RWPE2 (cell line): ENCODE measurements at places on chromosomes 1 and 21.

- DNase-seq = no peak
- no peaks in the 10 kb centered on the region for H3K36me3 ChIP-seq
- H3K27ac ChIP-seq = no peak overlapping the region
- H3K4me3 ChIP-seq = no peak overlapping the region
These were observed 14.3 kb upstream of the LSM10 start for GRCh38 chr1:36411674-36412648.

GRCh38 chr1:29801003-29801402 lies 564.7 kb downstream of the PTPRU start:
- no peak overlapping the region for H3K27ac ChIP-seq
- H3K4me1 ChIP-seq = peaks cover 13% of the 10 kb centered on the region
- no peak overlapping the region for H3K4me3 ChIP-seq
- no peak for DNase-seq
- no peaks in the 10 kb centered on the region for H3K27me3 ChIP-seq
- no peaks in the 10 kb centered on the region for H3K36me3 ChIP-seq

GRCh38 chr1:108179018-108179417 lies 21.1 kb downstream of the SLC25A24 start:
- peaks cover 13% of the 10 kb centered on the region for H3K4me1 ChIP-seq
- H3K27me3 ChIP-seq = no peaks in the 10 kb centered on the region
- H3K36me3 ChIP-seq = peaks cover 95% of the 10 kb centered on the region
- H3K27ac ChIP-seq = no peak overlapping the region

- H3K4me3 ChIP-seq = no peak overlapping the region
- H3K4me1 ChIP-seq = peaks cover 20% of the 10 kb centered on the region
- no peak overlapping the region for H3K27ac ChIP-seq
- no peaks in the 10 kb centered on the region for H3K36me3 ChIP-seq
These were observed 1.2 kb downstream of the GLIS1 start for GRCh38 chr1:53737648-53738204.

GRCh38 chr1:160520582-160520981 lies 2.5 kb downstream of the SLAMF6 start:
- no peaks in the 10 kb centered on the region for H3K27me3 ChIP-seq
- no peaks in the 10 kb centered on the region for H3K36me3 ChIP-seq
- peaks cover 15% of the 10 kb centered on the region for H3K4me1 ChIP-seq
- H3K27ac ChIP-seq = peak overlapping the region; percentile 47

DNA sequence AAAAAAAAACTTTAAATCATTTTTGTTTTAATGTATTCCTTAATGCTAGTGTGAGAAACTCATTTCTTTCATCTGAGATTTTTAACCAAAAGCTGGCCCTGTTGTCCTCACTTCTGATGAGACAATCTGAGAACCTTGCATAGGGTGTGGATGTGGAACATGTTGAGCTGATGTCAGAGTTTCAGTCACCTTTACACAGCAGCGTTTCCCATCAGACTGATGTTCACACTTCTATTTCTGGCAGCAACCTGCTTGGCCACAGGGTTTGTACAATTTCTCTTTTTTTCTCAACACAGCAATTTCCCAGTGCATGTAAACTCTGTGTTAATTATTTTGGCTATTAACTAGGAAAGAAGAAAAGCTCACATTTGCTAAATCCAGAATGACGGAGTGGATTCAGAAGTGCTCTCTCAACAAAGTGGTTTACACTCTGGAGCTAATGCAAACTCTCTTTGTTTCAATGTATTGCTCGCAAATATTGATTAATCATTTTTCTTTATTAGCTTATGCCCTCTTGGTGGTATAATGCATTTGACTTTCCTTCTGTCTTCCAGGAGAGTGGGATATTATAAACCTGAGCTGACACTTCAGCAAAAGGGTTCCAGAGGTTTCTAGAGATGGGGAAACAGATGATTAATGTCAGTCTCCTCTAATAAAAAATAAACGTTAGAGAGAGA lies 70.5 kb upstream of the HSPA13 start:
- no peak overlapping the region for H3K27ac ChIP-seq
- DNase-seq = no peak
- H3K4me3 ChIP-seq = no peak overlapping the region
- no peaks in the 10 kb centered on the region for H3K27me3 ChIP-seq

- H3K27ac ChIP-seq = peak overlapping the region; percentile 40
- no peaks in the 10 kb centered on the region for H3K27me3 ChIP-seq
- H3K4me3 ChIP-seq = no peak overlapping the region
- no peak for DNase-seq
- no peaks in the 10 kb centered on the region for H3K36me3 ChIP-seq
These were observed 163.8 kb downstream of the CHRM3 start for GRCh38 chr1:239550178-239550577.

- H3K4me3 ChIP-seq = no peak overlapping the region
- DNase-seq = no peak
- H3K27me3 ChIP-seq = peaks cover under 1% of the 10 kb centered on the region
These were observed 171.8 kb downstream of the FCRL5 start for GRCh38 chr1:157380523-157380922.

GRCh38 chr1:227898502-227899140 lies 49.1 kb downstream of the WNT9A start:
- no peak overlapping the region for H3K27ac ChIP-seq
- no peaks in the 10 kb centered on the region for H3K36me3 ChIP-seq
- H3K4me1 ChIP-seq = no peaks in the 10 kb centered on the region

- no peaks in the 10 kb centered on the region for H3K4me1 ChIP-seq
- no peak overlapping the region for H3K4me3 ChIP-seq
- H3K27me3 ChIP-seq = peaks cover 30% of the 10 kb centered on the region
- no peaks in the 10 kb centered on the region for H3K36me3 ChIP-seq
These were observed 4.9 kb upstream of the PODN start for GRCh38 chr1:53057127-53057526.

DNA sequence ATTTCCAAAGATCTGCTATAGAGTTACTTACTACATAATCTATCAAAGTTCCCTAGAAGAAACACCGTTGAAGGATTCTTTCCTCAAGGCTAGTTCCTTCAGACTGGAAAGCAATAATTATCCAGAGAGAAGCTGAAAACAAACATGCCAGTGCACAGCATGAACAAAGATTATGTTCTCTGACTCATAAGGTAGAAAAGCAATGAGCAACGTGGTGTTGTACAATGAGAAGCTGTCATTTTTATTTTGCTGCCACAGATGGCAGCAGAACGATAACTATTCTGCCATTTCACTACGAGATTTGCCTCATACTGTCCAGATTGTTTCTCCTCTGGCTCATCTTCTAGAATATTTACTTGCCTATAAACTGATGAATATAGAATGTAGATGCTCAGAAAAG lies 10.7 kb downstream of the EXTL2 start:
- H3K4me1 ChIP-seq = peaks cover 6% of the 10 kb centered on the region
- no peak for DNase-seq
- no peaks in the 10 kb centered on the region for H3K27me3 ChIP-seq
- H3K27ac ChIP-seq = no peak overlapping the region

DNA sequence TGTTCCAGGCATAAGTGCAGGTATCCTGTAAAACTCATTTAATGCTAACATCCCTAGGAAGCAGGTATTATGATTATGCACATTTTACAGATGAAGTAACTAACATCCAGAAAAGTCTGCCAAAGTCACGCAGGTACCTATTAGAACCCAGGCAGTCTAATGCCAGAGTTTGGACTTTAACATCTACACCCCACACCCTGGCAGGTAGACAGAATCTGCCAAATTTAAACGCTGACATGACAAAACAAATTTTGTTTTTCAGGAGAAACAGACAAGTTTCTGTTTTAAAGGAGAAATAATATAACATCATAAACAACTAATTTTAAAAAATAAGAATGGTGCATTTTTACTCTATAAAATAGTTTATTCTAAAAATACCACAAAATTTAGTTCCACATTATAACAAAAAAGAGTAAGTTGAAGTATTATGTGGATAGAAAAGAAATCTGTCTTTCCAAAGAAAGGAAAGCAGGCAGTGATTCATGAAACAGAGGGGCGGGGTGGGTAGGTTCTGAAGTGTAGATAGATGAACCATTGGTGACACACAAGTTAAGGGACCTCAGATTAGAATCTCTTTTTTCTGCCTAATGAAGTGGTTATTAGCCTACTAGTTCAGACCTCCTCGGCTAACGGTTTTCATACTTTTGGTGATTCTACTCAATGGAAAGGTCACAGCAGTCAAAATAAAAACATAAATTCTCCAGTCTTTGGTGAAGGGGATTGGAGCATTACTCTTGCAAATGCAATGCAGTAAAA lies 1.7 kb downstream of the ASPM start:
- no peaks in the 10 kb centered on the region for H3K27me3 ChIP-seq
- peaks cover 19% of the 10 kb centered on the region for H3K4me1 ChIP-seq
- DNase-seq = no peak

DNA sequence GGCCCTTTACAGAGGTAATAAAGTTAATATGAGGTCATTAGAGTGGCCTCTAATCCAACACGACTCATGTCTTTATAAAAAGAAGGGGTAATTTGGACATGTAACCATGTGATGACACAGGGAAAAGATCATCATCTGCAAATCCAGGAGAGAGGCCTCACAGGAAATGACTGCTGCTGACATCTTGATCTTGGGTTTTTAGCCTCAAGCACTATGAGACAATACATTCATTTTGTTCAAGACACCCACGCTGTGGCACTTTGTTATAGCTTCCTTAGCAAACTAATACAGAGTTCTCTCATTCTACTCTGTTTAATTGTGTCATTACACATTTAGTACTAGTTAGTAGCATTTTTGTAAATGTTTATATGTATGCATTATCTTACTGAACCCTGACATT lies 64.0 kb upstream of the RUNX1 start:
- no peak overlapping the region for H3K4me3 ChIP-seq
- H3K27me3 ChIP-seq = no peaks in the 10 kb centered on the region
- peaks cover 15% of the 10 kb centered on the region for H3K4me1 ChIP-seq
- peak overlapping the region; percentile 7 for H3K27ac ChIP-seq
- no peak for DNase-seq

- no peak overlapping the region for H3K27ac ChIP-seq
- no peak overlapping the region for H3K4me3 ChIP-seq
- DNase-seq = no peak
- peaks cover 34% of the 10 kb centered on the region for H3K4me1 ChIP-seq
- no peaks in the 10 kb centered on the region for H3K36me3 ChIP-seq
These were observed 82.2 kb downstream of the FBXO2 start for GRCh38 chr1:11571906-11572616.

DNA sequence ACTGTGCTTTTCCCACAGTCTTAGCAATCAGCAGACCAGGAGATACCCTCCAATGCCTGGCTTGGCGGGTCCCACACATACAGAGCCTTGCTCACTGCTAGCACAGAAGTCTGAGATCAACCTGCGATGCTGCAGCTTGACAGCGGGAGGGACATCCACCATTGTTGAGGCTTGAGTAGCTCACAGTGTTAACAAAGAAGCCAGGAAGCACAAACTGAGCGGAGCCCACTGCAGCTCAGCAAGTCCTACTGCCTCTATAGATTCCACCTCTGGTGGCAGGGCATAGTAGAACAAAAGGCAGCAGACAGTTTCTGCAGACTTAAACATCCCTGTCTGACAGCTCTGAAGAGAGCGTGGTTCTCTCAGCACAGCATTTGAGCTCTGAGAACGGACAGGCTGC lies 33.4 kb downstream of the MNDA start:
- no peaks in the 10 kb centered on the region for H3K36me3 ChIP-seq
- DNase-seq = no peak
- no peak overlapping the region for H3K4me3 ChIP-seq
- no peak overlapping the region for H3K27ac ChIP-seq

DNA sequence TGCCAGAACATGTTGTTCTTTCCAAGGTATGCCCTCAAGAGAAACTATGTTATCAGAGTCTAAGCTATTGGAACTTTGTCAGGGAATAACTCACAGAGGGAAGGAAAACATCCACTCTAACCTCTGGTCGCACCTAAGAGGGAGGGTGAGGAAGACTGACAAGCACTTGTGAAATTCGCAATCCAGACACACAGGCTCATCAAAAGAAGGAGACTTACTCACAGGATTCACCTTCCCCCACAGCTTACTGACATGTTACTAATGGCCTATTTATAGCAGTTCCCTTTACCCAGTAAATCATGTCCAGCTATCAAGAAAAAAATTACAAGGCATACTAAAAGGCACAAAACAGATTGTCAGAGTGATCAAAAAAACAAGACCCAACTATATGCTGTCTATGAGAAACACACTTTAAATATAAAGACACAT lies 36.9 kb downstream of the WDR64 start:
- DNase-seq = peak; percentile 73
- H3K4me3 ChIP-seq = no peak overlapping the region

- peaks cover 29% of the 10 kb centered on the region for H3K36me3 ChIP-seq
- H3K4me1 ChIP-seq = no peaks in the 10 kb centered on the region
- H3K4me3 ChIP-seq = no peak overlapping the region
- H3K27ac ChIP-seq = no peak overlapping the region
- no peak for DNase-seq
These were observed 12.9 kb downstream of the DNAJC11 start for GRCh38 chr1:6688757-6689156.

DNA sequence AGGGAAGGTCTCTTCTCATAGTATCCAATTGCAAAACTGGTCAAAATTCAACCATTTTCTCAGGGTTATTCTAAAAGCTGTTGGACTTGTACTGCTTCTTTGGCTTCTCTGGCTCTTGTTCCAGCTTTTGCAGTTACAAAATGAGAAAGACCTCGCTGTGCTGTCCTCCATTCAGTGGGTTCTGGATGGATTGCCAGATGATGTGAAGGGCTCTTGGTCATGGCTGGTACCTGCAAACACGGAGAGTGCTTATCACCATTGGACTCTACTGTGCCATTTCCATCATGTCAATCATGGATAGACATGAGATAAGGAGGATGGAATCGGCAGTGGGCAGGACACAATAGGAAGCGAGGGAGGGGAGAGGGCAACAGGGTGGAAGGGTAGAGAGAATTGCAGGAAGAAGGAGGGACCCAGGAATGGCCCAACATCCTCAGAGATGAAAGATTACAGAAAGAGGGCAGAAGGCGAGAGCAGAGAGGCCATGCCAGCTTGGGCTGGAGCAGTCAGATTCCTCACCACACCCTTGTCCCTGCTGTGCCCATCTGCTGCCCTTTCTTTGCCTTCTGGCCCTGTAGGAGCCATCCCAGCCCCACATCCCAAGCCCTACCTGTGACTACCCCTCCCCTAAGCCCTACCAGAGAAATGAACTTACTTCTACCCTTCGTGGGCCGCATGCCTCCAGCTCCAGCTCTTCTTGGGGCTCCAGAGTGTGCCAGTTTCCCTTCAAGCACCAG lies 70.3 kb downstream of the HIVEP3 start:
- H3K27me3 ChIP-seq = no peaks in the 10 kb centered on the region
- peak overlapping the region; percentile 88 for H3K27ac ChIP-seq
- H3K4me3 ChIP-seq = no peak overlapping the region
- DNase-seq = no peak
- H3K4me1 ChIP-seq = peaks cover 46% of the 10 kb centered on the region

GRCh38 chr1:186164773-186165172 lies 210.3 kb downstream of the TPR start:
- H3K27ac ChIP-seq = no peak overlapping the region
- H3K4me3 ChIP-seq = no peak overlapping the region
- H3K36me3 ChIP-seq = no peaks in the 10 kb centered on the region
- no peaks in the 10 kb centered on the region for H3K27me3 ChIP-seq
- DNase-seq = no peak
- no peaks in the 10 kb centered on the region for H3K4me1 ChIP-seq
